ENCODE measurements at places on chromosomes 11 and 22.

DNA sequence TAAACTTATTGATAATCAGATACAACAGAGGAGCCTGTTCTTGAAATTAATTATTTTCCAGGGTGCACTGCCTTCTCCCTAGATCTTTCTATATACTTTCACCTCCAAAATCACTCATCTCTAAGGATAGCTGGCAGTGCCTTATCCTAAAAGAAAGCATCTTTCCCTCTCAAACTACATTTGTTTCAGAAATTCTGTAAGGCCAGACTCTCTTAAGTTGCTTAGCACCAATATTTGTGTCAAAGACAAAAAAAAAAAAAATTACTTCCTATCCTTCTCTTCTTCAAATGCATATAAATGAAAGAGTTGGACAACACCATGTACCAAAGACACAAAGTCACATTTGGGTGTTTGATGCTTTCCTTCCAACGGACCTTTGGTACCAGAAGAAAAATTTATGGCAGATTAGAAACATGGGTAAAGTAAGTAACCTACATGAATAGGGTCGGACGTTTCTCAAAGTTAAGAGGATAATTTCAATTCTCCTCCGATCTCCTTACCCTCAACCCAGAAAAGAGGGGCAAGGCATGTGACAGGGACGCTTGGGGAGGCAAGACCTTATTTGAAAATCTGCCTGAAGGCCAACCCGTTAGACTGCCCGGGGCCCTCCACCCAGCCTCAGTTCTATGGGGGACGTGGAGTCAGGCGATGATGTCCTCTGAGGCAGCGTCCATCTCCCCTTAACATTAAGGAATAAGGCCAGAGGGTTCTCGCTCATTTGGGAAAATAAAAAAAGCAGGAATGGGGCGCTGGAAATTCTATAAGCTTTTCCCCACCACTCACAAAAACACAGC is 66.3 kb downstream of the ETS1 start:
- DNase-seq: no peak

DNA sequence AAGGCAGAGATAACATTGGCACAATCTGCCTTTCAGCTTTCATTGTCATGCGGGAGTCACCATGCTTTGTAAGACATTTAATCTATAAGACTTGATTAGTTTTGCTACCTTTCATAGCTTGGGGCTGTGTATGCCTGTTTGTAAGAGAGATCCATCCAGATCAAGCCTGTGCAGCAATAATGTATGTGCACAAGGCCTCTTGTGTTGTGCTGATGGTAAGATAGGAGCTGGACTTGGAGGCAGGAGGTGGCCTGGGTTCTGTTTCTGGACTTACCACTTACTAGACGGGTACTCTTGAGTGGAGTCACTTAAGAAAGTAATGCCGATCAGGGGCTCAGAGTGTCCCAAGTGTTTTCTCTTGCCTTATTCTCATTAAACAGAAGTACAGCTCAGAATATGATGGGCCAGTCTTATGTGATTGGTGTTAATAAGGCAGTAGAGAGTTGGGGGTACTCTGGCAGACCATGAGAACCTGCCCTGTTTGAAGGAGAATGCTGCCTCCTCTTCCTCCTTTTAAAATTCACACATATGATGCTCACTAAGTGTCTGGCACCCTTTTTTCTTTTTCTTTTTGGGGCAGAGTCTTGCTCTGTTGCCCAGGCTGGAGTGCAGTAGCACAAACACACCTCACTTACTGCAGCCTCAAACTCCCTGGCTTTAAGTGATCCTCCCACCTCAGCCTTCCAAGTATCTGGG is 30.9 kb downstream of the PTPRJ start:
- no peak for DNase-seq

GRCh38 chr11:79274636-79275331 is 166.0 kb downstream of the TENM4 start:
- no peak for DNase-seq

- DNase-seq: no peak
Measured at GRCh38 chr11:84922836-84923235, 704.3 kb downstream of the DLG2 start.

- DNase-seq: no peak
Measured at GRCh38 chr11:23078289-23078971, 218.2 kb upstream of the CCDC179 start.

GRCh38 chr11:71431271-71431670 is 16.9 kb downstream of the DHCR7 start:
- DNase-seq: no peak

DNA sequence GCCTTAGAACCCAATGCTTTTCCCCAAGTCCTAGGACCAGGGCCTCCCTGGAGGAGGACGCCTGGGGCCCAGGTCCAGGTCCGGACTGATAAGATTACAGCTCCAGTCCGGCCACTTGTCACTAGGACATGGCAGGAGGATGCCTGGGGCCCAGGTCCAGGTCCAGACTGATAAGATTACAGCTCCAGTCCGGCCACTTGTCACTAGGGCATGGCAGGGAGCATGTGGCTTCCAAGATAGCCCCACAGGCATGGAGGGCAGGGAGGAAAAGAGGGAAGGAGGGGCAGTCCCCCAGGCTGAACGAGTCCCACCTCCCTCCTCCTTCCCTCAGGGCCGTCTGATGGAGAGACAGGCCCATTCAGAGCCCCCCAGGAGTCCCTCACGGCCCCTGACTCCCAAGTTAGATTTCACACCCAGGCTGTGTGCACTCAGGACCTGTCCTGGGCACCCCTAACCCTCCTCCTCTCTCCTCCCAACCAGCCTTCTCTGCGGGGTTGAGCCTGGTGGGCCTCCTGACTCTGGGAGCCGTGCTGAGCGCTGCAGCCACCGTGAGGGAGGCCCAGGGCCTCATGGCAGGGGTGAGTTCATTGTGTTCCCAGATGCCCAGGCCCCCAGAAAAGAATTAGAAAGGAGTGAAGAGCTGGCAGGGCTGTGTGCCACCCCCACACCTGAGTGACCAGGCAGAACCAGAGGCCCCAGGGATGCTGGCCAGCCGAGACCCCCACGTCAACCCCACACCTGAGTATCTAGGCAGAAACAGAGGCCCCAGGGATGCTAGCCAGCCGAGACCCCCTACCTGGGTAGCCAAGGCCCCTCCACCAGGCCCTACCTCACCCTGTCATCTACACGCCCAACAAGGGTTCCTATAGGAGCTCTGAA is 2.1 kb downstream of the TSPAN32 start:
- no peak for DNase-seq

DNA sequence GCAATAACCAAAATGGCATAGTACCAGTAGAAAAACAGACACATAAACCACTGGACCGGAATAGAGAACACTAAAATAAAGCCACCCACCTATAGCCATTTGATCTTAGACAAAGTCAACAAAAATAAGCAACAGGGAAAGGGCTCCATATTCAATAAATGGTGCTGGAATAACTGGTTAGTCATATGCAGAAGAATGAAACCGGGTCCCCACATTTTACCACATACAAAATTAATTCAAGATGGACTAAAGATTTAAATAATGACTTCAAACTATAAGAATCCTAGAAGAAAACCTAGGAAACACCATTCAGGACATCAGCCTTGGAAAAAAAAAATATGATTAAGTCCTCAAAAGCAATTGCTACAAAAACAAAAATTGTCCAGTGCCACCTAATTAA is 30.1 kb upstream of the NOX4 start:
- DNase-seq: no peak
